Esophagus (tissue), 2 donors: ENCODE measurements at places on chromosomes 1 and 21. TPM values are rescaled to one million over a fixed set of nuclear protein-coding genes. Genes with fewer than 3 reads are reported as not detected.

The LENEP gene
- 0.22 TPM for polyA plus RNA-seq

The EPHA2 gene
- polyA plus RNA-seq = 133 TPM

The SPRR2B gene
- polyA plus RNA-seq = 75.1 TPM

The RGSL1 gene
- polyA plus RNA-seq = 0.14 TPM

The MIXL1 gene
- polyA plus RNA-seq = not detected

The IFNAR1 gene
- polyA plus RNA-seq = 14.1 TPM

The TMEM82 gene
- polyA plus RNA-seq = not detected

The DIRAS3 gene
- 2.7 TPM for polyA plus RNA-seq

The SPAG17 gene
- polyA plus RNA-seq = 14.2 TPM

The XCL2 gene
- not detected for polyA plus RNA-seq

The MMP23B gene
- polyA plus RNA-seq = 0.91 TPM

The HAX1 gene
- polyA plus RNA-seq = 90.0 TPM

The C1orf74 gene
- polyA plus RNA-seq = 2.1 TPM

The PTPN22 gene
- polyA plus RNA-seq = 1.5 TPM

The CCDC17 gene
- polyA plus RNA-seq = 1.4 TPM

The RAB29 gene
- polyA plus RNA-seq = 5.0 TPM

The OR2L3 gene
- not detected for polyA plus RNA-seq

The FCAMR gene
- 0.06 TPM for polyA plus RNA-seq

The RGS7 gene
- polyA plus RNA-seq = 0.02 TPM

The VASH2 gene
- polyA plus RNA-seq = 0.24 TPM

The MAP1LC3C gene
- 0.67 TPM for polyA plus RNA-seq

The CD48 gene
- 4.6 TPM for polyA plus RNA-seq

The LRRIQ3 gene
- 0.35 TPM for polyA plus RNA-seq

The TMCC2 gene
- polyA plus RNA-seq = 0.59 TPM

The HTR6 gene
- polyA plus RNA-seq = 0.02 TPM

The HJV gene
- polyA plus RNA-seq = not detected

The TRIM17 gene
- 1.8 TPM for polyA plus RNA-seq

The SPATA17 gene
- 0.13 TPM for polyA plus RNA-seq

The FCRL5 gene
- 0.04 TPM for polyA plus RNA-seq

The BCL10 gene
- polyA plus RNA-seq = 13.1 TPM

The RBM11 gene
- 1.7 TPM for polyA plus RNA-seq

The SLAMF9 gene
- polyA plus RNA-seq = 0.05 TPM

The MYOM3 gene
- 0.37 TPM for polyA plus RNA-seq

The GNG4 gene
- 8.1 TPM for polyA plus RNA-seq

The PGBD2 gene
- 7.2 TPM for polyA plus RNA-seq

The SPATA46 gene
- polyA plus RNA-seq = not detected

The RIPPLY3 gene
- 1.0 TPM for polyA plus RNA-seq

The ROR1 gene
- 1.1 TPM for polyA plus RNA-seq

The CD52 gene
- 17.0 TPM for polyA plus RNA-seq

The RUNX3 gene
- 1.4 TPM for polyA plus RNA-seq

The CRYAA gene
- not detected for polyA plus RNA-seq

The ZNF593OS gene
- polyA plus RNA-seq = 0.22 TPM

The RUNX1 gene
- polyA plus RNA-seq = 6.4 TPM

The PDZK1IP1 gene
- polyA plus RNA-seq = 148 TPM

The PRDX1 gene
- polyA plus RNA-seq = 1,250 TPM

The ALPL gene
- polyA plus RNA-seq = 2.4 TPM

The CAMK1G gene
- polyA plus RNA-seq = not detected

The MIS18A gene
- polyA plus RNA-seq = 8.4 TPM
